Activated CD8-positive, alpha-beta T cell treated with anti-CD3 and anti-CD28 coated beads, Interleukin-2, amount 10 ng/mL, durations not matched to agents 7 days and 5 days (primary cell): ENCODE measurements at places on chromosomes 7 and 10. TPM values are rescaled to one million over a fixed set of nuclear protein-coding genes. Genes with fewer than 3 reads are reported as not detected.

GRCh38 chr7:127809261-127809702 lies 157.3 kb downstream of the SND1 start:
- H3K4me1 ChIP-seq: peaks cover 3% of the 10 kb centered on the region
- no peak overlapping the region for H3K4me3 ChIP-seq

- no peak overlapping the region for H3K27ac ChIP-seq
- no peak for DNase-seq
- no peak overlapping the region for H3K4me3 ChIP-seq
- no peaks in the 10 kb centered on the region for H3K27me3 ChIP-seq
- peaks cover 10% of the 10 kb centered on the region for H3K4me1 ChIP-seq
- H3K36me3 ChIP-seq: peaks cover 87% of the 10 kb centered on the region
Observed at GRCh38 chr10:80158126-80158525, 25.6 kb downstream of the PLAC9 start.

TMEM184A gene
- not detected for total RNA-seq

GRCh38 chr7:111982133-111982532 lies 224.1 kb downstream of the DOCK4 start:
- no peaks in the 10 kb centered on the region for H3K36me3 ChIP-seq
- H3K4me1 ChIP-seq: no peaks in the 10 kb centered on the region
- no peak for DNase-seq
- H3K4me3 ChIP-seq: no peak overlapping the region
- H3K27ac ChIP-seq: no peak overlapping the region
